ENCODE measurements at places on chromosomes 1 and 21.

GRCh38 chr1:84430546-84430945 lies 32.3 kb downstream of the DNASE2B start:
- no peak for DNase-seq

DNA sequence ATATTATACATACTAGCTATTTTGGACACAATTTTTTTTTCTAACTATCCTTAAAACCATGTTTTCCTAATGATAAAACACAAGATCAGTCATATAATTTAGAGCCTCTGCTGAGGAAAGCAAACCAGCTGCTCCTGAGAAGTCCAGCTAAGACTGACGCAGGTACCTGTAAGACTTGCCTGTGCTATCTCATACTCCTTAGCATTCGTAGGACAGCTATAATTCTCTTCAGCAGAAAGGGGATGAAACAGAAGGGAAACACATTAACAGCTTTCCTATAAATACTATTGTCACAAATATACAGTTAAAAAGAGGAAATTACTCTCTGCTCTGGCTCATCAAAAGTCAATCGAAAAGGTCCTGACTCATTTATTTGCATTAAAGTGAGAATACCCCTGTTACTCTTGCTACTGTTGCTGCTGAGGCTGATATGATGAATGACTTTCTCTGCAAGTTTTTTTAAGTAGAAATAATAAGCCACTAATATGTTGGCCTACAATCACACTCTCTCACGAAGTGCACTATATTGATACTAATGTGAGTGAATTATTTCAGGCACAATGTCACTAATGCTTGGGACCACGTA lies 757.1 kb downstream of the KCNT2 start:
- no peak for DNase-seq

GRCh38 chr1:219837274-219837993 lies 90.9 kb downstream of the SLC30A10 start:
- no peak for DNase-seq

GRCh38 chr1:33902486-33903209 lies 38.8 kb downstream of the HMGB4 start:
- no peak for DNase-seq

GRCh38 chr1:30303387-30303786 lies 420.0 kb downstream of the MATN1 start:
- no peak for DNase-seq

DNA sequence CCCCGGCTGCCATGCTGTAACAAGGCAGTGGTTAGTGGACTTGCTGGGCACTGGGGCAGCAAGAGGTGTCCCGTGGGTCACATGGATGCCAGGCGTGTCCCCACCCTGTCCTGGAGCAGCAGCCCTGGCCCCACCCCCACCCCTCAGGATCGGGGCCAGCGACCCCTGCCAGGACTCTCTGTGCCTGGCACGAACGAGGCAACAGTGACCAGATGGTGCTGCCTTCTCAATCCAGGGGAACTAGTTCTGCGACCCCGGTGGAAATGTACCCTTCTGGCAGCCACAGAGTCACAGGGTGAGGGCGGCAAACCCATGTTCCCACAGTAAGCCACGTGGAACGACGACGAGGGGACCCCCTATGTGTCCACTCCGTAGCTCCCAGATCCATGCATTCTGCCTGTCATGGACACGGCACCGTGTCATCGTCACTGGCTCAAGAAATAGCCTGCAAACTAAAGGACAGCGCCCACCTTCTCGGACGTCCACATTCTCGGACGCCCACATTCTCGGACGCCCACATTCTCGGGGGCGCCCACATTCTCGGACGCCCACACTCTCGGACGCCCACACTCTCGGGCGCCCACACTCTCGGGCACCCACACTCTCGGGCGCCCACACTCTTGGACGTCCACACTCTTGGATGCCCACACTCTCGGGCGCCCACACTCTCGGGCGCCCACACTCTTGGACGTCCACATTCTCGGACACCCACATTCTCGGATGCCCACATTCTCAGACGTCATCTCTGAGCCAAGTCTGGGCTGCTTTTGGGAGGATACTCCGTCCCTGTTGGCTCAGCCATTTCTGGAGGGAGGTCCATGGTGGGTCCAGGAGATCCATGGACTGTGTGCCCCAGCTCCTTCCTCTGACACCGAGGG lies 19.6 kb upstream of the ACTRT2 start:
- DNase-seq: no peak

- DNase-seq: peak; percentile 64
Observed at GRCh38 chr1:224637515-224637914, 21.4 kb downstream of the CNIH3 start.

GRCh38 chr21:27808923-27809322 lies 842.0 kb upstream of the ADAMTS5 start:
- no peak for DNase-seq

GRCh38 chr1:204105131-204105515 lies 32.2 kb downstream of the SOX13 start:
- DNase-seq: no peak

GRCh38 chr1:119254067-119254720 lies 113.7 kb upstream of the WARS2 start:
- DNase-seq: no peak

- DNase-seq: no peak
Observed at GRCh38 chr1:182601913-182602312, 2.3 kb downstream of the RGS16 start.

DNA sequence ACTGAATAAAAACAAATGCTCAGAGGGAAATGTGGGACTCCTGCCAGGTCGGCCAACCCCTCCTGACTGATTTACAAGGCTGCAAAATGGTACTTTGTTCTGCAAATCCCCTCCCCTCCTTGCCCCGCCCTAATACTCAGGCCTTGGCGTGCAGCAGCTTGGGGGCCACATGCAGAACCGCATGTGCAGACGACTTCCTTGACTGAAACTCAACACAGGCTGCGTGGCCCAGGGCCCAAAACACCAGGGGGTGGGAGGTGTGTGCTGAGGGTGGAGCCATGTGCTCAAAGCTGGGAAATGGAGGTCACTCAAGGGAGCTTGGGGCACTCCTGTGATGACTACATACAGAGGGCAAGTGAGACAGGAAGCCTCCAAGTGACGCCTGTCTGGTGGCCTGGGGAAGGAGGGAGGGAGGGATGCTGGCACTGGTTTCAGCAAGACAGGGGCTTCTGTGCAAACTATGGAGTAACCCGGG lies 87.2 kb downstream of the MRPL37 start:
- DNase-seq: peak; percentile 20

- no peak for DNase-seq
Observed at GRCh38 chr1:179591592-179592580, at the start of gene TDRD5. Gene TDRD5 (plus strand): TSS chr1:179591832. CDS start chr1:179592616, 784 bp downstream.

DNA sequence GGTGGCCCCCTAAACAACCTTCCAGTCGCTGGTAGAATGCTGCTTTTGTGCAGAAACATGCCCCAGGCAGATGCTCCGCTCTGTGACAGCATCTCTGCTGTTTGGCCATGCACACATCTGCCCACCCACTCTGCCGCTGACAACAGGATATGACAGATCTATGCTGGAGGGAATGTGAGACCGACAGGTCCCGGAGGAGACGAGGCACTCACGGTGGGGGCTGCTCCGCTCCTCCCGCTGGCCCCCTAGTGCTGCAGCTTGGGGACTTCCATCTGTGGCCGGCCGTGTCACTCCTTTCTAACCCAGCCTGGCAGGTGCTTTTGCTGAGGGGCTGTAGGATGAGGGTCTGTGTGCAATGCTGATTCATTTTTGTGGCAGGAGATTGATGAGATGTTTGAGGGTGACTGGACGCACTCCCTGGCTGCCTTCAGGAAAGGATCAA lies 49.1 kb upstream of the DMRTB1 start:
- DNase-seq: peak; percentile 76

DNA sequence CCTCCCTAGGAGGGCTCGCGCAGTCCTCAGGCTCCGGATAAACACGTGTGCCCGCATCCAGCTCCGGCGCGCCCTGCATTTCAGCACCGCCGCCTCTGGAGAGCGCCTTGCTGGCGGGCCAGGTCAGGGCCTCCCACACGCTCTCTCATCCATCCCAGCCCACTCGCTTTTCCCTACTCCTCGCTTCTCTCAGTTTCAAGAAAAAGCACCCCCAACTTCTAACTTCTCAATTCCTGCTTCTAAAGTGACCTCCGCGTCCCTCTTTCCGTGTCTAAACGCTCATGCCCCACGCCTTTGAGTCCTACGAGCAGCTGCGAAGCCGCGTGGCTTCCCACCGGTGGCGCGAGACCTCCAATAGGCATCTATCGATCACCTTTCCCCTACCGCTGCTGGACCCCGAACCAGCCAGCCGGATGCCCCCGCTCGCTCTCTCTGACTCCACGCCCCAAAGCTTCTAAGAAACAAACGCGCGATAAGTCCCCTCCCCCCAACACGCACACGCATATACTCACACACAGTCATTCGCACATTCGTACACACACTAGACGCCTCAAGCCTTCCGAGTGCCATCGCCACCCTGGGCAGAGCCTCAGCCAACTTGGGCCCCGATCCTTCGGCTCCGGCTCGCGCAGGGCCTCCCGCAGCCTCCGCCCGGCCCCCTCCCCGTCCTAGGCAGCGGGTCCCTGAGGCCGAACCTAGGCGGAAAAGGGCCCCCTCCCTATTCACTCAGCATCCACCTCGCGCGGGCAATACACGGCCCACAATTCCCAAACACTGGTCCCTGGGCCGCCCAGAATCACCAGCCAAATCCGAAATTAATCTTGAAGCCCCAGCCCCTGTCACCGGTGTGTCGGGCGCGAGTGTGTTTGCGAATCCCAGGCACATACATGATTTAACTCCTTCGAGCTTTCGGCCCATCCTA lies 1.1 kb downstream of the NMNAT2 start:
- DNase-seq: peak; percentile 20

DNA sequence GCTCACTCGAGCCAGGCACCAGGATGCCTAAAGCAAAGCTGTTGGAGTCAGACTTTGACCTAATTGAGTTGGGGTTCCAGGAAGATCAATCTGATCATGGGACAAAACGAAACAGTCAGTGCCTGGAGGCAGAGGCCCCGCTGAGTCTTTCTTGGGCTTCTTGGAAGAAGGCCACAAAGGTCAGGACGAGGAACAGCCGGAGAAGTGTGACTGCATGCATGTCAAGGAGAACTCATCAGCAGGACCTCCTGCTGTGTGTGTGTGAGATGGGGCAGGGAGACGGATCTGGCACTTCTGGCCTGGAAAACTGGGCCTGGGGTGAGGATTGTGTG lies 190.8 kb downstream of the CAMTA1 start:
- DNase-seq: no peak

GRCh38 chr21:42198929-42199867 lies 19.7 kb upstream of the ABCG1 start:
- DNase-seq: no peak

GRCh38 chr1:154219541-154219940 lies 1.2 kb upstream of the UBAP2L start:
- DNase-seq: no peak

DNA sequence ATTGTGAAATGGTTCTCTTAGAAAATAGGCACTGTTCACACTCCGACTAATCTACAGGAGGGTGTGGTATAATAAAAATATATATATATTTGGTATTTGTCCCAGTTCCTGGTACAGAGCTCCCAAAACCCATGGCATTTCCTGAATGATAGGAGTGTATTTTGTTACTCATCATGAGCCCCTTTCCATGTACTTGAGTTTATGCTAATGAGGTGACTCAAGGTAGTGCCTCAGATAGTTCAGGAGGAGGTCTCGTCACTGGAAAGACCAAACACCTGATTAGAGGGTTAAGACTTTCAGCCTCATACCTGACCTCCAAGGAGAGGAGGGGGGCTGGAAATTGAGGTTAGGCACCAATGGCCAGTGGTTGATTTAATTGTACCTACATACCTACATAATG lies 57.9 kb downstream of the TTC3 start:
- DNase-seq: no peak

- no peak for DNase-seq
Observed at GRCh38 chr1:6889875-6890480, 104.7 kb downstream of the CAMTA1 start.

GRCh38 chr1:221439747-221440501 lies 302.0 kb downstream of the DUSP10 start:
- DNase-seq: peak; percentile 73

All from T1000 (cell line).